Activated T-helper 1 cell treated with anti-CD3 and anti-CD28 coated beads, Interleukin-2, amount 50 U/mL, for 16 hours (primary cell): ENCODE measurements at places on chromosomes 7 and 10.
A peak's percentile ranks its signal among the peaks of the same experiment; 100 is the strongest.

GRCh38 chr7:11846361-11846955 is 14.5 kb upstream of the THSD7A start:
- no peak for DNase-seq

GRCh38 chr7:127894588-127894987 is 136.6 kb downstream of the LRRC4 start:
- no peak for DNase-seq

DNA sequence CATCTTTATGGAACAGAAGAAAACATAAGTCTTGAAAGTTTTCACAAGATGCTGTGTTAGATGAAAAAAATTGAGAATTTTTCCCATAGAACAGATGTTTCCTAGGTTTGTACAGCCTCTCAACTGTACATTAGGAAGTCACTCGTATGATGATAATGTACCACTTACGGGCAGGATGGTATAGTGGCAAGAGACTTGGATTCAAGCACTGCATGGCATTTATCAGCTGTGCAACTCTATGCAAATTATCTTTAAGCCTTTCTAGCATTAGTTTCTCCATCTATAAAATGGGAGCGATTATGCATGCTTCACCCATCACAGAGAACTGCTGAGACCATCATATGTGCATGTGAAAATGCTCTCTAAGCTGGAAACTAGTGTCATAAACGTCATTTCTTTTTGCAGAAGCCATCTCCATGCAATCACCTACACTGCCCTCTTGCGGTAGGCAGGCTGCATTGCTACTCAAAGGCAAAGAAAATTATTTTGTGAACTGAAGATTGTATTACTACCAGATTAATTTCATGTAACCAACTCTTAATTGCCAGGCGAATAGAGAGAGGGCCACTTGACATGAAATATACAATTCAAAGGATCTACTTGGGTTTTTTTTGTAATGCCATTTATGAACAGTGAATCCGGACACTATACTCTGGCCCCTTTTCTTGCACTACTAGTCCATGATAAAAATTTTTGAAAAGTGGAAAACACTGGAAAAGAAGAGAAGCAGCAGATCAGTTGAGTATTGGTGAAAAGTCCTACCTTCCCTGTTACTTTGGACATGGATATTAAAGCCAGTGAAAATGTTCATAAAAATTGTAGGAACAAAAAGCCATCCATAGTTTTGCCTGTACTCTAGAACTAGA is 102.3 kb downstream of the JAZF1 start:
- DNase-seq, result peak; percentile 14

- DNase-seq, result no peak
Observed at GRCh38 chr10:74771054-74771453, 55.3 kb upstream of the KAT6B start.

DNA sequence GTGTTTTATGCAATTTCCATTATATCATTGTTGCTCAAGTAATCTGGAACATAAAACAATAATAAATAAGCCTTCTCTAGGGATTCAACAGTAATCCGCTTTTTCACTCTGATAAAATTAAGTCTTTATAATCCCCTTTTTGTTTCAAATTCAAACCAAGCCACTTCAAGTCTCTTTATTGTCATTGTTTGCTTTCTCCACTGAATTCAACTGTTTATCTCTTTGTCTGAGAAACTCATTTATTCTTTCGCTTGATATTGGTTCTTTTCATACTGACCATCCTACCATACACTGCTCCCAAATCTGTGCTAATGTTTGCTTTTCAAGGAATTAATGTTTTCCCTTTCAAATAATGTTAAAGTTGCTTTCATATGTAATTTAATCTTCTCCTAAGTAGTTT is 550.4 kb upstream of the PCDH15 start:
- DNase-seq, result no peak

DNA sequence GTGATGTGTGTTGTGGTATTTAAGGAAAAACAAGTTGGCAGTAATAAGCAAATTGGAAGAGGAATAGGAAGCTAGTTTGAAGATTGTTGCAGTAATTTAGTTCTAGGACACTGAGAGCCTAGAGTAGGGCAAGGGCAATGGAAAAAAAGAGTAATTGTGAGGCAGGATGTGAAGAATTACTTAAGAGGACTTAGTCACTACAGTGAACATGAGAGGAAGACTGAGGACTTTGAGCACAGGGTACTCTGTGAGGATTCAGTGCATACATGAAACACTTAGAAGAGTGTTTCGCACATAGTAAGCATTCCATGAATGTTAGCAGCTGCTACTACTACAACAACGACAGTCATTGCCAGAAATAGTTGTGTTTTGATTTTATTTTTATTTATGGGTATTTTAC is 30.9 kb upstream of the DKK1 start:
- no peak for DNase-seq

- no peak for DNase-seq
Observed at GRCh38 chr7:44114586-44115310, 8.6 kb downstream of the POLD2 start.

- DNase-seq, result no peak
Observed at GRCh38 chr10:16843252-16843870, 26.1 kb upstream of the RSU1 start.

DNA sequence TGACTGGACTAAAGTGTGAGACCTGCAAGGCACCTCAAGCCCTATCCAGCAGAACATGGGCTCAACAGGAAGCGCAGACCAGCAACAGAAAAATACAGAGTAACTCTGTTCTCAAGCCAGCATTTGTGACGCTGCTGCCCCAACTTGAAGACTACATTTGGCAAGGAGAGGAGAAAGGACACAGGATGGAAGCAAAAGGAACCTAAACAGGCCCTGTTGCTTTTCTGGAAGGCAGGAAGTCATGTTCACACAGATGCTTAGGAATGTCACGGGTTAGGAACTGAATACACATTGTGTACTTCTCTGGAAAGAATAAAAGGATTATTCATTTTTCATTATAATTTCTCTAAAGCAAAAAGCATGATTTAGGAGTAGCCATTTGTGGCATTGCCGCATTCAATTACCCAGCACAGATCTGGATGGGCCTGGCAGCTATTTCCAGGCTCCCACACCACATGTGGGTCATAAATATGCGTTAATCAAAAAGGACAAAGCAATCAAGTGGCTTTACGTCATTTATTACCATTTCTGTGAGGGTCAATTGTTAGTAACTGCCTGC is 19.8 kb upstream of the TOMM7 start:
- DNase-seq, result no peak

GRCh38 chr7:76009672-76010600 is 15.5 kb upstream of the TMEM120A start:
- no peak for DNase-seq

GRCh38 chr7:739983-740942 is 13.2 kb upstream of the PRKAR1B start:
- no peak for DNase-seq

DNA sequence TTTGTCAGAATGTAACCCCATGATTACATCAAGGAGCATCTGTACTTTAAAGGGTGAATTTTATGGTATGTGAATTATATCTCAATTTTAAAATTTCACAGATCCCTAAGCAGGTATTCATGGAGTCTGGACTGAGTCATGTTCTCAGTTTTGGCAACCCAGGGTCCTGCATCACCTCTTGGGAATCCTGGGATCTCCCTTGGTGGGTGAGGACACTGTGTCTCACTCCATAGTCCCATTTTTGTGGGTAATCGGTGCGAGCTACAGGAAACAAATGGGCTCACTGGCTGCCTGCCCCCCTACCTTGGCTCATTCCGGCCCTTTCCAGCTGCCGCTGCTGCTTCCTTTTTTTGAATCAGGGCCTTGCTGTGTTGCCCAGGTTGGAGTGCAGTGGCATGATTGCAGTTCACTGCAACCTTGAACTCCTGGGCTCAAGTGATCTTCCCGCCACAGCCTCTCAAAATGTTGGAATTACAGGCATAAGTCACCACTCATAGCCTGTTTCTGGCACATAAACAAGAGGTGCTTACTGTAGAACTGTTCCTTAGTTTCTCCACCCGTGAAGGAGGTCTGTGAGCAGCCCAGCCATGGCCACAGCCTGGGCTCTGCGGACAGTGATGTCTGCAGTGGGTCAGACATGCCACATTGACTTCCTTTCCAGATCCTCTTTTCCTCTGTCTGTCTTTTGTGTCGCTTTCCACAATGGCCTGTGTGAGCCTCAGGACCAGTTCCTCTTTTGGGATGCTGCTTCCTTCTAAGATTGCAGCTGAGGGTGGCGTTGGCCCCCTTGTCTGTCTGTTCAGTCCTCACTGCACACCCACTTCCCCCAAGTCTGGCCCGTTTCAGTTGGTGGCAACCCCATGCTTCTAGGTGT is 14.5 kb downstream of the PALD1 start:
- no peak for DNase-seq

DNA sequence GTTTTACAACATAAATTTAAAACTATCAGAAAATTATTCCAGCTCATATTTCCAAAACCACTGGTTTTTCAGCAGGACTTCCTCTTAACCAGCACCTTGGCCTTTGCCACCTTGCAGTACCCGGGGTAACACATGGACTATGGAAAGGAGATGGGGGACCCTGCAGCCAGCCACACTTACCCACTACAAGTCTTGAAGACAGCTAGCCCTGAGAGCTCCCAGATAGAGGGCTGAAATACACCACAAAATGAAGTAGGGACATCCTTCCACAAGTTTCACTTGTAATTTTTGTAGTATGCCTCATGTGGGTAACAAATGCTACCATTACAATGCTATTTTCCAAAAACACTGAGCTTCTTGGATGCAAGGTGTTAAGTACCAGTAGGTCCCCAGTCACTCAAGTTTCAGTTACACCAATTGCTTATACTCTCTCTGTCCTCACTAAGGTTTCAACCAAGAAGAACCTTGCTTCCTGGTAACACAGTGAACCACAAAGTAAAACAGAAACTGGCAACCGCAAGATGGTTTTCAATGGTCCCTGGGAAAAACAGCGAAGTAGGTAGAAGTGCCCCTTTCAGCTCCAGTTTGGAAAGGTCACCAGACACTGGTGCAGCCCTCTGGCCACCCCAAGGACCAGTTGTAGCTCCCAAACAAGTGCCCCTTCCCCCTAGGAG is 110.9 kb downstream of the SGMS1 start:
- no peak for DNase-seq

DNA sequence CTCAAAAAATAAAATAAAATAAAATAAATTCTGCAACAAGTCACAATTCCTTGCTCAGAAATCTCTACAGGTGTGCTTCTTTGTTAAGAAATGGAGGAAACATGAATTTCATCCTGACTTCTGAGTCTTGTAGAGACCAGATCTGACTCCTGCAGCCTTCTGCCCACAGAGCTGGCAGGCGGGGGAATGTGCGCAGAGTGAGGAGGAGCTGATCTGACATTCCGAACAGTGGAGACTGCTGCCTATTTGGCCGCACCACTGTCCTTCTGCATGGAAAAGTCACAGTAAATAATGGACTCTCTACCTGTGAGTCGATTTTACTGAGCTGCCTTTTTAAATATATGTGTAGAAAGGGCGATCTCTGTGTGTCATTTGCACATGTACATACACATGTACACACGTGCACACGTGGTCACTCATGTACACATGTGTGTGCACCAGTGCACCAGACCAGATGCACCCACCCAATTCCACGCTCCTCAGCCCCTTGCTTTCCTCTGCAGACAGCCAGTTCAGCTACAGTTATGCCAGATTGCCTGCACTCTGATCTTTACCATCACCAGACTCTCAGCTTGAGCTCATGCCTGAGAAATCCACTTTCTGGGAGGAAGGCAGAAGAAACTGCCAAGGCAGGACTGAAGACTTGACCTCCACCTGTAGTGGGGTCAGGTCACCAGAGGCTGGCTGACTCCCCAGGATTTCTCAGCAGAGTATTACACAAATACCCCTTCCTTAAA is 54.9 kb downstream of the IKZF1 start:
- no peak for DNase-seq

DNA sequence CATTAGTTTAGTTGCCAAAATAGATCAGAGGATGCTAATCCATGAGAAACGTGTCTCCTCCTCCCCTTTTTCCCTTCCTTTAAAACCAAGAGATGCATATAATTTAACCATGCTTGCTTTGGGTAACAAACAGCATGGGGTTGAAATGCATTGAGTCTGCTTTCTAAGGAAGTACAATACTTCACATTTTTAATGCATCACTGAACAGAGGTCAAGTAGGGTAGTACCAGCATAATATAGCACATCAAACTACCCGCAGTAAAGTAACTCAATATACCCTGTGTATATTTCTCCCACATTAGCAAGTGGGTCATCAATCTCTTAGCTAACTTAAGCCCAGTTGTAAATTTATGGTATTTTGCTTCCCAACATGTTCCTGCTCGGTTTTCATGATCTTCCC is 239.3 kb upstream of the SEMA3C start:
- DNase-seq, result no peak

GRCh38 chr10:1114315-1114714 is 58.1 kb downstream of the WDR37 start:
- DNase-seq, result no peak
